ENCODE measurements at places on chromosomes 11 and 22.

DNA sequence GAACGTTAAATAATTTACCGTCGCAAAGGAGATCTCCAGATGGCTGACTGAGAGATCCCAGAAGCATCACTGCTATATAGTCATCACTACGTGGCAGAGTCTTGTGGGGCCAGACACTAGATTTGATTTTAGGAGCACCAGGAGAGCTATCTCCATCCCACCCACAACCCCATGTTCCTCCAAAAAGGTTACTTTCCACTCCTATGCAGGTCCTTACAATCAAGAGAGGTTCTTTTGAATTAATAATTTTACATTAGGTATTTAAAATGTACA is 19.4 kb downstream of the GUCY1A2 start:
- no peak for DNase-seq

- no peak for DNase-seq
Observed at GRCh38 chr11:12272821-12273617, 104.4 kb upstream of the PARVA start.

DNA sequence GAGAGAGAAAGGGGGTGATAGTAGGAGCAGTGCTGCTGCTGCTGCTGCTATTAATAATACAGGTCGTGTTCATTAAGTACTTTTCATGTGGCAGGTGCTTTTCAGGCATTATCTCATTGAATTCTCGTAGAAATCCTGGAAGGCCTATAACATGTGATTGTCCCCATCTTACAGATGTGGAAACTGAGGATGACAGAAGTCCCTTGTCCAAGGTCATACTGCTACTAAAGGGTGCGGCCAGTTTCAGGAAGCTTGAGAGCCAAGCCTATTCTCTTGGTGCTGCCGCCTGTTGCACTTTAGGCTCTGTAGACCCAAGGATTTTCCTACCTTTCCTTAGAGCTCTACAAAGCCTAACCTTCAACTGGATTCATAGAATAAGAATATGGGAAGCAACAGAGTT is 193.3 kb downstream of the DBX1 start:
- no peak for DNase-seq

DNA sequence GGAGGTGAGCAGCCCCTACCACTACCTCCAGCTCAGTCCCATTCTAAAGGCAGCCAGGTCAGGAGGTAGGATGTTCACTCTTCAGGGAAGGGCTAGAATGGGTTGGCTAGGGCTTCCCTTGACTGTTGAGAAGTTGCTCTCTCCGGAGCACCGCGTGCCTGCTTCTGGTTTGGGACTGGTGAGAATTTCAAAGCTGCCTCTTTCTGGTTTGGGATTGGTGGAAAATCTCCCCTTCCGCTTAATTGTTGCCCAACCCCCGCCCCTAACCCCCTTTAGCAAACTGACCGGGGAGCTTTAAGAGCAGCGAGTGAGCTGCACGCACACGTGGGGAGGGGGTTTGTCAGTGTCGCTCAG is 686 bp downstream of the USP2 start:
- DNase-seq, result no peak

DNA sequence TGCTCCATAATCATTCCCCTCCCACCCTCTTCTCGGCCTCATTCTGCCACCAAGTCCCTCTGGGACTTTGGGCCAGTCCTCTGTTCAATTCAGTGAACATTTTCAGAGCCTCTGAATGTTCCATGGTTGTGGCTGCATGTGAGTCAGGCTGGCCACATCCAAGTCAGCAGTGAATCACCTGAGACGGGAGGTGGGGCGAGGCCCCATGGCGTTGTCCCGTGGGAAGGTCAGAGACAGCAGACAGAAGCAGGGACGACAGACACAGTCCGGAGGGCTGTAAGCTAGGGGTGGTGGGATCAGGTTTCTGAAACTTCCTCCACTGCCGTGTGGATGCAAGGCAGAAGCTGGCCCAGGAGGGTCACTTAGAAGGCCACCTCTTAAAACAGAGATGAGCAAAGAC is 324.8 kb downstream of the MN1 start:
- DNase-seq, result no peak

DNA sequence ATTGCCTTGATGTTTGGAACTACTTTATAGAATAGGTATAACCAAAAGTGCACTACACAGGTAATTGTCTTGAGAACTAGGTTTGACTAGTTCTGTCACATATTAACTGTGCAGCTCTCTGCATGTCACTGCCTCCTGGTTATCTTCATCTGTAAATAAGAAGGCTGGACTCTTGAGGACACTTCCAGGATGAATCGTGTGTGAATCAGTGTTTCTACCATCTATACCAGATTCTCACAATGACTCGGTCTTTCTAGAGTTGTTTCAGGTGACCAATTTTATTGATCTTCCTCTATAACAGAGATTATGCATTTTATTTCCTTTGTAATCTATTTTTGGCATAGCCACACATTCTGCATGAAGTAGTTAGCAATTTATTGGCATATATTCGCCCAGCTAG is 1181.0 kb upstream of the TENM4 start:
- DNase-seq, result no peak

DNA sequence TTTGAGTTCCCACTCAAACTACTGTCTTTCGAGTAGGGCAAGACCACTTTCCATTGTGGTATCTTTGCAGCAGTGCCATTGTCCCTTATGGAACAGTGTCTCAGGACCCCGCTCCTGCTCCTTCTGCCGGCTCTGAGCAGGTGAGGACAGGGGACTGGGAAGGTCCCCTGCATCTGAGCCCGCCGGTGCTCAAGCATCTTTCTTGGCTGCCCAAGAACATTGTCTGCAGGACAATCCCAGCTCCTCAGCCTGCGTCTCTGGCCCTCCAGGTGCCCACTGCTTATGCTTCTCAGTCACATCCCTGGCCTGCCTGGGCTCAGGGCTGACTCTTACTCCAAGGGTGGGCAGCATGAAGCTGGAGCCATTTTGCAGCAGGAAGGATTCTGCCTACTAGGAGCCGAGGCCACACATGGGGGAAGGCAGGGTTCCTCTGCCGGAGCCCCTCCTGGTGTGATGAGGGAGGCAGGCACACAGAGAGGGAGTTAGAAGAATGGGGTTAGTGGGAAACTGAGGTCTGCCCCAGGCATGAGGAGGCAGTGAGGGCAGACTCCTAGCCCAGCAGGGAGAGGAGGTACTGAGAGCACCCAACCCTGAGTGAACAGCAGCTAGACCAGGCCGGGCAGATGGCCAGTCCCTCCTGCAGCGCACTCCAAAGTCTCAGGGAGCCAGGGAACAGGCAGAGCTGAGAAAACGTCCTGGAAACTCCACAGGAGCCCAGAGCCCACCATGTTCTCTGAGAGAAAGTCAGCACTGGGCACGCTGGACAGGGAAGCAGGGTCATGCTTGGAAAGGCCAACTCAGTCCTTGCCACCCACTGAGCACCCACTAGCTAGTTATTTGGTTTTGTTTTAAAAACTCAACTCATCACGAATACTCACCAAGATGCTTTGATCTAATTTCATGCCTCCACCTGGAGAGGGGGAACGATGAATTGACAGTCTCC is 7.5 kb upstream of the PPARA start:
- no peak for DNase-seq

- DNase-seq, result no peak
Observed at GRCh38 chr22:24102366-24103200, 78.7 kb upstream of the SUSD2 start.

GRCh38 chr22:25494774-25495173 is 69.7 kb upstream of the GRK3 start:
- no peak for DNase-seq

DNA sequence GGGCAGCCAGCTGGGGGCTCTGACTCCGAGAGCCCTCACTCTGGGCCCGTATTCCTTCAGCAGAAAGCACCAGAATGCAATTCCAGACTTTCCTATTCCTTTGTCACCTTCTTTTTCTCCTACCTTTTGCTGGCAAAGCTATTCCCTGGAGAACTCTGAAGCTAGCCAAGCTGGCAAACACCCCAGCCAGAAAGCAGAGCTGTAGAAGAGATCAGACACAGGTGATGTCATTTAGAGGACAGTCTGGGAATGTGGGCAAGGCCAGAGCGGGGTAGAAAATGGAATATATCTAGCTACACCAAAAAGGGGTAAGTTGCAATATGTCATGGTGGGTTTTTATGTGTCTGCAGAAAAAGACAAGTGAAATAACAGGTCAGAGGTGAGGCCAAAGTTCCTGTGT is 205.1 kb downstream of the NXPE2 start:
- DNase-seq, result no peak

DNA sequence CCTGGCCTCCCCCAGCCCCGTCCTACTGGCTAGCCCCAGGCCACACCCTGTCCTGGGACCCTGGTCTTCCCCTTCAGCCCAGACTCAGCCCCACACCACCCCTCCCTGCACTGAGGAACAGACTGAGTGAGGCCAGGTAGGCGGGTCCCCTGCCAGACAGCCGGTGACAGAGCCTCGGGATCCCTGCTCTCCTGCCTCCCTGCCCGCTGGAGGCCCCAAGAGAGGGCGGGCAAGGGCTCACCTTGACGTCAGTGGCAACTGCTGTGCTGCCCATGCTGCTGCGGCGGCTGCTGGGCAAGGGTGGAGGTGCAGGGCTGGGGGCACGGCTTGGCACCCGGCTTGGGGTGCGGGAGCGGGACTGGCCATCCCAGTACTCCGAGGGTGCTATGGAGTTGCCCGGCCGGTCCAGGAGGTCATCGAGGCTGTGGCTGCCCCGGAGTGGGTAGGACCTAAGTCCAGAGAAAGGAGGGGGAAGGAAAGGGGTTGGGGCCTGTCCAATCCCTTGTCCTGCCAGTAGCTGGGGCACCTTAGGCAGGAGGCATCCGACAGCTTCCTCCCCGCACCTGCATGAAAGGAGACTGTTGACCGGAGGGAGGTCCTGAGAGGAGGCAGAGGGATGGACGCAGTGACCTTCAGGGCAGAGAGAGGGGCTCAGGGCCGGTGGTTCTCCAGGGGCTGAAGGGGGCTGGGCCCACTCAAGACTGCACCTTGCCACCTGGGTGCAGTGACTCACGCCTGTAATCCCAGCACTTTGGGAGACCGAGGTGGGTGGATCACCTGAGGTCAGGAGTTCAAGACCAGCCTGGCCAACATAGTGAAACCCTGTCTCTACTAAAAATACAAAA is 2.2 kb upstream of the SLC16A8 start:
- DNase-seq, result no peak

- no peak for DNase-seq
Observed at GRCh38 chr11:12692229-12693075, 18.2 kb downstream of the TEAD1 start.

DNA sequence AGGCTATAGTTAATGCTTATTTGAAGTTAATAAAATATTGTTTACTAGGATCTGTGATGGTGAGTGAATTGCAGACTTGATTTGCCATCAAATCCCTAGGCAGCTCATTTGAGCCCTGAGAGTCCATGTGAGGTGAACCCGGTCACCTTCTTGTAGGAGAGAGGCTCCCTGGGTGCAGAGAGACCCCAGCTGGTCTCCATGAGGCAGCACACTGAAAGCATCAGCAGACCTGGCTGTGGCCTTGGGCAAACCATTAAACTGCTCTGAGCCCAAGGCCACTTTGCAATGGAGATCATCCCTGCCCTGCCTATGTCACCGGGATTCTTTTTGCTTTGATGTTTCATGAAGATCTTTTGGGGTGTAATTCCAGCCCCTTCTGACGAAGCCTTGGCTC is 125.2 kb downstream of the MICAL2 start:
- no peak for DNase-seq

GRCh38 chr11:119784421-119784820 is 55.4 kb upstream of the NECTIN1 start:
- DNase-seq, result no peak

GRCh38 chr11:27187075-27187847 is 146.6 kb downstream of the BBOX1 start:
- no peak for DNase-seq

DNA sequence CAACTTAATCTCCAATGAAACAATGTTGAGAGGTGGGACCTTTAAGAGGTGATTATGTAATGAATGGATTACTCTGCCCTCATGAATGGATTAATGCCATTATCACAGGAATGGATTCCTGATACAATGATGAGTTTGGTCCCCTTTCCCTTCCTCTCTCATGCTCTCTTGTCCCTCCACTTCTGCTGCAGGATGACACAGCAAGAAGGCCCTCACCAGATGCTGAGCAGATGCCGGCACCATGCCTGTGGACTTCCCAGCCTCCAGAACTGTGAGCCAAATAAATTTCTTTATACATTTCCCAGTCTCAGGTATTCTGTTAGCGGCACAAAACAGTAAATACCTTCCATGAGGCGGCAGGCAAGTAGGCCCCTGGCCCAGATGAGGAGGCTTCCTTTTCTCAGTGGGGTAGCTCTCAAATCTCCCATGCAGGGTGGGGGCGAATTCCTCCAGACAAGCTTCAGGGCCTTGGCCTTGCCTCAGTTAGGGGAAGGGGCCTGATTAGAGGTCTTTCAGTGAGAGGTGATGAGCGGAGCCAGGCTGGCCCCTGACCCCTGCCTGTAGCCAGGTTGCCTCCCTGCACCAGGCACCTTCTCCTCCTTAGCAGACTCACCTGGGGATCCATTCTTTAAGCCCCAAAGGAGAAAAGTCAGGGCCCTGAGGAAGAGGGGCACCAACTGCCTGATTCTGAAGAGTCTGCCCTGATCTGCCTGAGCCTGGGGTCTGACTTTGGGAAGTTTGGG is 86.0 kb downstream of the RRM1 start:
- DNase-seq, result no peak

DNA sequence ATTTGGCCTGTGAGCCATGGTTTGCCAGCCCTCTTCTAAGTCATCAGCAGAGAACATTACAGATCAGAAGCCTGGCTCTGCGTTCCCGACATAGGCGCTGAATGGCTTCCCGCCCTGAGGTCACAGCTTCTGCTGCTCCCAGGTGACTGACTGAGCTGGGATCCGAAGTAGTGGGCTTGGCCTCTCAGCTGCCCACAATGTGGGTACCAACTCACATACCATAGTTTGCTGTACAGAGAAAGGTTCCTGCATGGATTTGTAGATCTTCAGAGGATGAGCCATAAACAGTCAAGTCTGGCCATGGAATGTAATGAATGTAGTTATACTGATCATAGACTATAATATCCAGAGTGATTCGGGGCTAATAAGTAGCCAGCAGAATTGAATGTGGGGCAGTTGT is 42.6 kb downstream of the TEAD1 start:
- no peak for DNase-seq

GRCh38 chr11:66494458-66494857 is 14.2 kb downstream of the DPP3 start:
- no peak for DNase-seq

DNA sequence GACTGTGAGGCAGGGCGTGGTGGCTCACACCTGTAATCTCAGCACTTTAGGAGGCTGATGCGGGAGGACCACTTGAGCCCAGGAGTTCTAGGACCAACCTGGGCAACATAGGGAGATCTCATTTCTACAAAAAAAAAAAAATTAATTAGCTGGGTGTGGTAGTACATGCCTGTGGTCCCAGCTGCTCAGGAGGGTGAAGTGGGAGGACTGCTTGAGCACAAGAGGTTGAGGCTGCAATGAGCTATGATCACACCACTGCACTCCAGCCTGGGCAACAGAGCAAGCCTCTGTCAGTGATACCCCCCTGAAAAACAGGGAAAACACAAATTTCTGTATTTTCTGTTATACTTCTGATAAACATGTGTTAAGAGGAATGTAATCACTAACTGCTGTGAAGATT is 57.8 kb upstream of the ARHGAP32 start:
- no peak for DNase-seq

DNA sequence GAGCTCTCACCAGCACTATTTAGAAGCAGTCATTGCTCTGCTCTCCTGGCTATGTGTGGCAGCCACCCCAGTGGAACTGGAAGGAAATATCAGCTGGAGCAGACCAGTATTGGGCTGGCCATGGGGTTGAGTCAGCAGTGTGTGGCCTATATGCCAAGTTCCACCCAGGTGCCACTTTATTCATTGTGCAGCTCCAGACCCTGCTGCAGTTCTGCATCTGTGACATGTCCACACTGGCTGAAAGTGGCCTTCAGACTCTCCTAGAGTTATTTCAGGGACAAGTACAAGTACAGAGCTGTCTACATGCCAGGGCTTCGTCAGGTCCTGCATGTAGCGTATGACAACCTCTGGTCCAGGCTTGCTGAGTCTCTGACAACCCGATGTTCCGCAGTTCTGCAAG is 55.2 kb downstream of the CABIN1 start:
- DNase-seq, result no peak

Data from activated CD4-positive, alpha-beta T cell treated with anti-CD3 and anti-CD28 coated beads, Interleukin-2, amount 50 U/mL, for 24 hours (primary cell).